ENCODE measurements at places on chromosomes 3 and 15.

GRCh38 chr3:115638991-115639390 lies 15.7 kb downstream of the GAP43 start:
- no peak for DNase-seq

DNA sequence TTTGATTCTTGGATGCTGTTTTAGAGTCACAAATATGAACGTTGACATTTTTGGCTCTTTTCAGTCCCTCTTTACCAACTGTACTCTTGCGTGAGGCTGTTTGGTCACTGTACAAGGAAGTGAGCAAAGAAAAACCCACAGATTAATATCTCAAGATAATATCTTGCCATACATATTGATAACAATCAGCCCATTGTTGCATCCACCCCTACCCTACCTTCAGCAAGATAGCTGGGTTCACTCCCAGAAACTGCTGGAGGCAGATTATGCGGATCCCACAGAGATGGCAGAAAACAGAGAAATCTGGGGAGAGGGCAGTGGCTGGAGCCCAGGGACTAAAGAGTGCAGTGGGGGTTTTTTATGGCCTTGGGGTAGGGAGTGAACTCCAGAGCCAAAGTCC lies 29.9 kb upstream of the MFSD1 start:
- no peak for DNase-seq

DNA sequence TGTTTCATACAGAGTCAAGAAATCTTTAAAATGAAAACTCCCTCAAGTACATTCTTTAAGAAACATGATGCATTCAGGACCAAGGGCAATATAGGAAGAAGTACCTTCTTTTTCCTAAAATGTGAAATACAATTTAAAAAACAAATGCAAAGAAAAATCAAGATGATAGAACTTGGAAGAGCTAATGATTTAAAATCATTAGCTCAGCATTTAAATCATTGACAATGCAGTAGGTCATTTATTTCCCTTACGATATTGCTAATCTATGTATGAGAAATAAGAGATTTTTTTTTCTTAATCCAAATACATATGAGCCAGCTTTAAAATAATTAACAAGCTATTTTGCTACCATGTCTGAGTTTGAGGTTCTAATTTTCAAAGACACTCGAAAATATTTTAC lies 105.5 kb downstream of the HHLA2 start:
- no peak for DNase-seq

DNA sequence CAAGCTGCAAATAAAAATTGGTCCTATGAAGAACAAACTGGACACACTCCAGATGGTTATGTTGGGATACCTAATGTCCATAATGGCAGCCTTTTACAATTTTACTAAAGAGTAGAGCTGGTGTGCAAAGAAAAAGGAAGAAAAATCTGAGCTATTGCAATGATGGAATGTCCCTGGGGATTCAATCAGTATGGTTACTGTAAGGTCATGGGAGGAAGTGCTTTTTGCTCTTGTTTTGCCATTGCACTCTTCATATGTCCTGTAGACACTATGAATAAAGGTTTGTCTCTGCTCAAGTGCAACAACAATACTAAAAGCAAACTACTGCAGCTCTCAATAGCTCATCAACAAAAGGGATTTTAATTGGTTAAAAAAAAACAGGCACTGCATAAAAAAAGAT lies 5.4 kb downstream of the PFN2 start:
- DNase-seq = no peak

GRCh38 chr3:169846458-169847193 lies 23.1 kb downstream of the LRRC31 start:
- DNase-seq = no peak

- DNase-seq = no peak
These were observed 282.5 kb upstream of the EPHA3 start for GRCh38 chr3:88824666-88825564.

- no peak for DNase-seq
These were observed 17.1 kb downstream of the BLOC1S6 start for GRCh38 chr15:45604326-45604725.

GRCh38 chr3:182183716-182184430 lies 472.1 kb downstream of the SOX2 start:
- no peak for DNase-seq

DNA sequence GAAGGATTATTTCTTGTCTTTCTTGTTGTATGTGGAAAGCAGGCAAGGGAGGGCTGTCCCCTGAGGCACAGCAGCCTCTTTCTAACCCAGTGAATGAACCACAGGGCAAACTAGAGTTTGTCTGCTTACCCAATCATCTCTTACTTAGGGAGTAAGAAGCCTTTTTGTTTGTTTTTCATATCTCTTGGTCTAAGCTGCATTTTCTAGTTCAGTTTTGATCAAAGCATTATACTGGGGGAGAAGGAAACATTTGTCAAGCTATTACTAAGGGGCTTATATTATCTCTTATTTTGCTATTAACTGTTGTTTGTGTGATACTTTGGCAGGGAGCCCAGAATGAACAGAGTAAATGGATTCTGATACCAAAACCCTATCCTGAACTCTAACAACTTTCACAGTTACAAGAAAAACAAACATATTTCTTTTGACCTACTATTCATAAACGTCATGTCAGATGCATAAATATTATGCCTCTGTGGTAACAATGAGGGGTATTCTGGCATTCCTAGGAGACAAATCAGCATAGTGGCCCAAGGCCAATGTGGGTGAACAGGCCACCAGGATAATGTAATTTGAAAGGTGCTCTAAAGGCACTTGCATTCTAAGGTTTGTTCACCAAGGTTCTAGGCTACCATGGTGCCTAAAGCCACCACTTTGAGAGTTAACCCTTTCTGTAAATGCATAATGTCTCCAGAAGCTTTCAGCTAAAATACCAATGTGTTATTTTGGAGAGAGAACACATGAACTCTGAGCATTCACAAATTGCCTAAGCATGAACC lies 271.6 kb upstream of the ZPLD1 start:
- no peak for DNase-seq

- DNase-seq = no peak
These were observed 37.5 kb downstream of the TGFBR2 start for GRCh38 chr3:30643763-30644462.

GRCh38 chr15:33256874-33257273 lies 53.9 kb upstream of the RYR3 start:
- no peak for DNase-seq

DNA sequence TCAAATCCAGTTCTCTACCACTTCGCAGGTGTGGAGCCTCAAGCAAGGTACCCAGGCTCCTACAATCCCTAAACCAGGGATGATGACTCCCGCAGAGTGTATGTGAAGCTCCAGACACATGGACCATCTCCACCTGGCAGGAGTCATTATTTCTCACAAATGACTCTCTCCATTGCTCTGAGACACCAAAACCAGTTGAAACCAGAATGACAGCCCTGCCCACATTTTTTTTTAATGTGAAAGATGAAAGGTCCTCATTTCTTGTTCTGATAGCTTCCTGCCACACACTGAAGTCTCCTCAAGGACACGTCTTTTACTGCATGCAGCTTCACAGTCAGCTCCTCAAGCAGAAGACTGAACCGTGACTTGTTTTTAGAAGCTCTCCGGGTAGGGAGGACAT lies 61.4 kb upstream of the ZBTB38 start:
- DNase-seq = peak; percentile 11

DNA sequence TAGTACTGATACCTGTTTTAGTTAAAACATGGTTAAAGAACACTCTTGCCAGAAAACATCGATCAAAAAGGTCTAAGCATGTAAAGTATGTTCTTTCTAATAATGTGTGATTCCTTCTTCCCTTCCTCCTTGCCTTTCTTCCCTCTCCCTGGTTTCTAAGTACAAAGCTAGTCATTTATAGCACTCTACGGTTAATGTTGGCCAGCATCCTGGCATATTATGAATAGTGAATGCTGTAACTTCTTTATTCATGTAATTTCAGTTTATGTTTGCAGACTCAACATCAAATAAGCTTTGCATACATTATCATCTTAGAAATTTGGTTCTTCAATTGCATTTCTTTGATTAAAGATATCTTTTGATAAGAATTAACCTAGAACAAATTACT lies 27.1 kb downstream of the P2RY12 start:
- no peak for DNase-seq

DNA sequence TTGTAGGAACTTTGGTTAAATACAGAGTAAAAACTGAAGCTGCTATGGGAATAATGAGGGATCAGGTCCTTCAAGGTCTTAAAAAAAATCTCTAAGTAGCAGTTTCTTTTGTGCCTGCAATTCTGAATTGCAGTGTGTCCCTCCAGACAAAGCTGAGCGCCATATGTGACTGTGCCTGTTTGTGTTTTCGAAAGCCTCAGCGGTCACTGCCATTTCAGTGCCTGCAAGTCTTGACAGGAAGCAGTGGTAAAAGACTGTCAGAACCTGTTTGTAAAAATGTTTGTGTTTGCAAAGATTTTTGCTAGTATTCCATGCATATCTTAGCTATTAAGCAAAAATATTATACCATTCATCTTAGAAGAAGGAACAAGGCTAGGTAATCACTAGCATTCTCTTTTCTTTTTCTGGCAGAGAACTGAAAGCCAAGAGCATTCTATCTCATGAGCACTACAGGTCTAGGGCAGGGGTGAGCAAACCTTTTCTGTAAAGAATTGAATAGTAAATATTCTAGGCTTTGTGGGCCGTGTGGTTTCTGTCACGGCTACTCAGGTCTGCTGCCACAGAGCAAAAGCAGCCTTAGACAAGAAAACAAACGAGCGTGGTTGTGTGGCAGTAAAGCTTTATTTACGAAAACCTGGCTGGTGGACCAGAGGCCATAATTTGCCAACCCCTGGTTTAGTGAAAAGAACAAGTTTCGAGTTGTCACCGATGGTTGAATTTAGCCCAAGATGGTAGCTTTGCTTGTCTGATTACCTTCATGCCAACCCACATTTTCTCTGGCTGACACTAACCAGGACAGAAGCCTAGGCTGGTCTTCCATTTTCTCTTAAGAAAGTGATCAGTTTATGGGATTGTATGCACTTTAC lies 134.4 kb downstream of the CACNA1D start:
- no peak for DNase-seq

- no peak for DNase-seq
These were observed 19.1 kb upstream of the PCOLCE2 start for GRCh38 chr3:142907996-142908395.

DNA sequence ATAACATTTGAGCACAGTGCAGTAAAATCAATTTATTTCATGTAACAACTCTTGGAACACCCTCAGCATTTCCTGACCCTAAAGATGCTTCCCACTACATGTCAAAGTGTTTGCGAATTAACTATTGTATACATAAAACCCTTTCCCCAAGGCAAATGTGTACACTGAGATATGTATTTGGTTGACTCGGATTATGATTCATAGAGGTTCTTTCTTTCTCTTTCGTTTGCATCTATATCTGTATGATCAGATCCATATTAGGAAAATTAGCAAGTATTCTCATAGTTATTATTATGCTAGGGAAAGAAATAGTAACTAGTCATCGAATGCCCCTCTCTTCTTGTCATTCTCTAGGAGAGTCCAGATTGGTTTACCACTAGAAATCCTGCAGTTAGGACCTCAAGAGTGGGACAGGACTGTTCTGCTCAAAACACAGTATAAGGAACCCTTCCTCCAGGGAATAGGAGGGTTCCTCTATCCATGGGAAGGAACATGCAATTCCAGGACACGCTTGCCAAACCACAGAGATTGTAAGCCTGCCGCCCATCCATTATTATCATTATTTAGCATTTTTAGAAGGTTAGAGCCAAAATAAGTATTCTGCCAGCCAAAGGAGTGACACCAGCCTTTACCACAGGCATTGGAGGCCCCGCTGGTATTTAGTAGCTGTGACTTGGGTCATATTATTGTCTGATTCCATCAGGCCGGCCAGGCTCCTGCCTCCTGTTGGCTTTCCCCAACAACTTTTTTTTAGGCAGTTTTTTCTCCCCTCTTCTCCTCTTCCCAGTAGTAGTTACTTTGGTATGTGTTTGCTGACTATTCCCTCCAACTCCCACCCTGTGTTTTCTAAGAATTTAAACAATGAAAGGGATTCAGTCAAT lies 100.7 kb downstream of the GALK2 start:
- DNase-seq = no peak

DNA sequence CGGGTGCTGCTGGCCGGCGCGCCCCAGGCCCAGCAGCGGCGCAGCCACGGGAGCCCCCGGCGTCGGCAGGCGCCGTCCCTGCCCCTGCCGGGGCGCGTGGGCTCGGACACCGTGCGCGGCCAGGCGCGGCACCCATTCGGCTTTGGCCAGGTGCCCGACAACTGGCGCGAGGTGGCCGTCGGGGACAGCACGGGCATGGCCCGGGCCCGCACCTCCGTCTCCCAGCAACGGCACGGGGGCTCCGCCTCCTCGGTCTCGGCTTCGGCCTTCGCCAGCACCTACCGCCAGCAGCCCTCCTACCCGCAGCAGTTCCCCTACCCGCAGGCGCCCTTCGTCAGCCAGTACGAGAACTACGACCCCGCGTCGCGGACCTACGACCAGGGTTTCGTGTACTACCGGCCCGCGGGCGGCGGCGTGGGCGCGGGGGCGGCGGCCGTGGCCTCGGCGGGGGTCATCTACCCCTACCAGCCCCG lies 777 bp downstream of the LOXL1 start:
- peak; percentile 34 for DNase-seq

DNA sequence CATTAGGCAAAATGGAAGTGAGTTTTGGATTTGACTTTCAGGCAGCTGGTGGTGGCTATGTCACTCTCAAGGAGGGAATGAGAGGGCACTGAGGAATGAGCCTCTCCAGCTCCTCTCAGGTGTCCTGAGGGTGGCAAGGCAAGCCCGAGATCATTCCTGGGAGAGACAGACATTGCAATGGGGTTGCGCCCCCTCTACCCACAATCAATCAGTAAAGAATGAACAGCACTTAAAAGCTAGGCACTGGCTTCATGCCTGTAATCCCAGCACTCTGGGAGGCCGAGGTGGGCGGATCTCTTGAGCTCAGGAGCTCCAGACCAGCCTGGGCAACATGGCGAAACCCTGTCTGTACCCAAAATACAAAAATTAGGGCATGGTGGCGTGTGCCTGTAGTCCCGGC lies 14.1 kb upstream of the SHF start:
- DNase-seq = no peak

DNA sequence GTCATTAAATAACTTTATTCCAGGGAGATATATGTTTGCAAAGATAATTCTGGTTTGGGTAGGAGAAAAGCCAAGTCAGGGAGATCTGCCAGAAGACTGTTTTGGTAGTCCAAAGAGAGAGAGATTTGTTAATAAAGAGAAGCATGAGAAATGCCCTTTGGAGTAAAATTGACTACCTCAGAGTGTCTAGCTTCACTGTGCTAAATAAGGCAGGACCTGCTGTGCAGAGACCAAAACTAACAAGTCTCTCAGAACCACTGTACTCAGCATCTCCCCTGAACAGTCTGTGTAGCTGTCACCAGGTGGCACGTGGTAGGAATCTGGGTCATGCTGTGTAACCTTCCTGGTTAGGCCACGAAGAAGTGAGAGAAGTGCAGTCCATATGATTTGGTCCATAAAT lies 31.6 kb upstream of the SLC35G2 start:
- no peak for DNase-seq

DNA sequence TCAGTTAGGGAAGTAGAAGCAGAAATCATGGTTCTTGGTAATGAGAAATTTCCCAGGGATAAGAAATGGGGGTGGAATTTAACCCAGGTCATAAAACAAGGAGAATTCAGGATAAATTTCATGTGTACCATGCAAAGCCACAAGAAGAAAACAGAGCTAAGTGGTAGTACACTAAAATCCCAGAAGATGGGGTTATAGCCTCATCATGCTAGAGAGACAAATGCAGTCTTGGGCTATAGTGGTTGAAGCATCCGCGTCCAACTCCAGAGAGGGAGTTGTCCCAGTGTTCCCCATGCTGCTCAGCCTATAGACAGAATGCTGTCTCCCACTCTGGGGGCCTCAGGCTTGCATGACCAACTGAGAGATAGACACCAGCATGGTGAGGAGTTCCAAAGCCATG lies 36.2 kb upstream of the CLRN1 start:
- no peak for DNase-seq
